ENCODE measurements at places on chromosomes 5 and 9.
A peak's percentile ranks its signal among the peaks of the same experiment; 100 is the strongest.

DNA sequence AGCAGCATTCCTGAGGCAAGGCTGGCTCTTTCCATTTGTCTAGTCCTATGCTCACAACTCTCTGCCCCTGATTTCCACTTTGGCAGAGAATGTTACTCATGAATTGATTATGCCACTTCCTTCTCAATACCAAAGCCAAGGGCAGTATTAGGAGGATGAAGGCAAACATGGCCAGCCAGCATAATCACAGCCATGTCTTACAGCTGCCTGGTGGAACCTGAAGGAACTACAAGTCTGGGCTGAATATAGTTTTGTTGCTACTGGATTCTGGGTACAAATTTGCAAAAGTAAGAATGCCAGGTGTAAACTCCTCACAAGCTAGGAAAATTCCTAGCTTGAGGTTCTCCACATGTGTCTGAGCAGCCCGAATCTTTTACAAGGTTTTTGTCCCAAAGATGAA is 4.2 kb downstream of the SIL1 start:
- DNase-seq = no peak

GRCh38 chr5:134432174-134432573 is 20.5 kb upstream of the CDKN2AIPNL start:
- DNase-seq = no peak

DNA sequence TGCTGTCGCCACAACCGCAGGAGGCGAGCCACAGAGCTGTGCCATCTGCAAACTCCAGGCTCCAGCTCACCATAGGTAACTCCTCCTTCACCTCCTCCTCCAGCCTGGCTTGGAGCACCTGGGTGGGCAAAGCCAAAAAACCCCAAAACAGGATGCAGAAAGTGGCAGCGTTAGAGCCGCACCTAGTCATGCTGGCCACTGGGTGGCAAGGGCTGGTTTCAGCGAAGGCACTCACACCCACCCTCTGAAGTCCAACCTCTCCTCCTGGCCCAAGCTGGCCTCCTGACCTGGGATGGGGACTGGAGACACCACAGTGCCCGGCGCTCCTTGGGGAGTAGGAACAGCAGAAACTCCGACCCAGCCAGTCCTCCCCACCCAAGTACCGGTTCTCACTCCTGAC is 28.7 kb upstream of the ZNF354B start:
- no peak for DNase-seq

DNA sequence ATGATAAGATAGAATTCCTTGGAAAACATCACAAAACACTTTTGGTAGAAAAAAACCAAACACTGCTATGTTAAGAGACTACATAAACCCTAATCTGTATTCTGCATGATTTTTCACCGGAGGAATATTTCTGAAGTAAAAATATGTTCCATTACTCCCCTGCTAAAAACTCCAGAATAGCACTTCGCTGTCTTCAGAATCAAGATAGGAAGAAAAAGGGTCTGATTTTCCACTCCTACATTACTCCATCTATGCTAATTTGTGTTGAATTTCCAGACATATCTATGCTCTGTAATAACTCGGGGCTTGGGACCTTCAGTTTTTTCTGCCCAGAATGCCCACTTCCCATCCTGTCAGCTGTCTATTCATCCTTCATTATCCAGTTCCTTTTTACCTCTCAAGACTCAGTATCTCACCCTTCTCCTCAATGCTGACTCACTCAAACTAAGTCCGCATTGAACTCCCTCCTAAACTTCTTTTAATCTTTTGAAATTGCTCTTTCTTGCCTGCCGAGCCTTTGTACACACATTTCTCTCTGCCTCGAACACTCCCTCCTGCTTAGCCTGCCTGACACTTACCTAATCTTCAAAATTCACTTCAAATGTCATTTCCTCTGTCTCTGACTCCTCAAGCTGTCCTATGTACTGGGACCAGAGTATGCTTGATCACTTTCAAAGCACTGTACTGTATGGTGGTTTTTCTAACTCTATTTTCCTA is 171.0 kb downstream of the ARRDC3 start:
- no peak for DNase-seq

GRCh38 chr5:133147411-133147810 is 95.6 kb downstream of the HSPA4 start:
- no peak for DNase-seq

DNA sequence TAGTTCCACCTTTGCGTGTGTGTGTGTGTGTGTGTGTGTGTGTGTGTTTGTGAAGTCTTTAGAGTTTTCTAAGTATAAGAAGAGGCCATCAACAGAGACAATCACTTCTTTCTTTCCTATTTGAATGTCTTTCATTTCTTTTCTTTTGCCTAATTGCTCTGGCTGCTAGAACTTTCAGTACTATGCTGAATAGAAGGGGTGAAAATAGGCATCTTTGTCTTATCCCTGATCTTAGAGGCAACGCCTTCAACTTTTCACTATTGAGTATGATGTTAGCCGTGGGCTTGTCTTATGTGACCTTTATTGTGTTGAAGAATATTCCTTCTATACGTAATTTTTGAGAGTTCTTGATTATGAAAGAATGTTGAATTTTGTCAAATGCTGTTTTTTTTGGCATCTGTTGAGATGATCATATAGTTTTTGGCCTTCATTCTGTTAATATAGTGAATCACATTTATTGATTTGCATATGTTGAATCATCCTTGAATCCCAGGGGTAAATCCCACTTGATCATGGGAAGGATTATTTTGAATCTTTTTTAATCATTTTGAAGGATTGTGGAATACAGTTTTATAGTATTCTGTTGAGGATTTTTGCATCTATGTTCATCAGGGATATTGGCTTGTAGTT is 134.8 kb upstream of the CD180 start:
- DNase-seq = no peak

GRCh38 chr5:59600153-59600552 is 293.4 kb downstream of the PDE4D start:
- DNase-seq = no peak

DNA sequence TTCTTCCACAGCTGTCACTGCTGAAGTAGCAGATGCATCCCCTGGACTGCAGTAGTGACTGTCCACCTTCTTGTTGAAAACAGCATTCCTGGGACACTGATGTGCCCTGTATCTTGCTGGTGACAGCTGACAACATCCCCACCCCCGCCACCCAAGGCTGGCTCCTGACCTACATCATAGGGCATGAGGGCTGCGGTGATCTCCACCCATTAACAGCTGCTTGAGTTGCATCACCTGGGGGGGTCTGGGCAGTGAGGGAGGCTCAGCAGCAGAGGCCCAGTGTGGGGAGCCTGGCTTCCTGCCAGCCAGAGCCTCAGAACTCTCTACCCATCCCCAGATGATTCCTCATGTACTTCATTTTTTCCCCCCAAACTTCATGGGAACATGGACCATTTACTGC is 4.1 kb downstream of the PRUNE2 start:
- no peak for DNase-seq

DNA sequence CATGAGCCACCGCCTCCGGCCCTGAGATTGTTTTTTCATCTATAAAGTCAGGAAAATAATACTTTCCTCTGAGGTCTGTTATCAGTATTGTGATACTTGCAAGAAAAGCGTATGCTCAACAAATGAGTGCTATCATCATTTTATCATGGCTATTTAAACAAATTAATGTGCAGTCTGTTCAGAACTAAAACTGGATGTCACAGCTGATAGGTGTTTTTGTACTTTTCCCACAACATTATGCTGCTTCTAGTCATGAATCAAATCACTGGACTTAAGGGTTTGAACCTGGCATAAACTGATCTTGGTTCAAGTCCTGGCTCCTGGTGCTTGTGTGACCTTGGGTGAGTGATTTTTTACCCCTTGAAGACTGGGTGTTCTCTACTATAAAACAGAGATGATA is 21.4 kb upstream of the PHF19 start:
- DNase-seq = no peak

DNA sequence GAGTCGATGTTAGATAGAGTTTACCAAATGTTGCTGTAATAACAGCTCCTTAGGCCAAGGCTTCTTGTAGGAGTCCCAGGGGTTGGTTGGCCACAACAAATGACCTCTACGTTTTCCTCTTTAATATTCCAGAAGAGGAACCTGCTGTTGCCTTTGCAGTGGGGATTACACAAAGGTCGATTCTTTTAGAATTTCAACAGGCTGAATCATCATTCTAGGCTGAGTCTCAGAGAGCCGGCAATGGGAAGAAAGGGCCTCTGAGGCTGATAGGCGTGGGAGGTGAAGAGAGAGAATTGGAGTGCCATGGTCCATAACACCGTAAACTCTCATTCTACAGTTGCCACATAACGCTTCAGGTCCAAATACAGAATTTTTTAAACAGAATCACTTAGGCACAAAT is 405.9 kb upstream of the DAP start:
- no peak for DNase-seq

GRCh38 chr9:12853051-12853450 is 78.2 kb downstream of the LURAP1L start:
- DNase-seq = no peak

GRCh38 chr9:131299346-131299960 is 9.9 kb downstream of the PLPP7 start:
- DNase-seq = no peak

- DNase-seq = no peak
Measured at GRCh38 chr9:16752601-16753000, 117.9 kb downstream of the BNC2 start.

DNA sequence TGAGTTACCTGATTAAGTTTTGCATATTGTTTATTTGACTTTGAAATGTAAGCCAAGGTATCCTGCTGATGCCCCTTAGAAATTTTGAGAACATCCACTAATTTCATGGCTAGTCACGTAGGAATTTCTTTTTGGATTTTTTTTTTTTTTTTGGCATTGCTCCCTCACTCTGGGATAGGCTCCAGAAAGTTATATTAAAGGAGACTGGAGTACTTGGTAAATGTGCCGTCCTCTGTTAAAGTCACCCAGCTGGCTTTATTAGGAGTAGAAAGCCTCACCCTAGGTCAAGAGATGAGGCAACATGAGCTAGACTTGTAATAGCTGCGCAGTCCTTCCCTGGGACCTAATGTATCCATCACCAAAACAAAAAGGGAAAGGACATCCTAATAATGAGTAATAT is 3.1 kb downstream of the KCTD16 start:
- DNase-seq = no peak

GRCh38 chr5:88954511-88954910 is 71.5 kb upstream of the MEF2C start:
- no peak for DNase-seq

GRCh38 chr9:131448818-131449217 is 53.9 kb upstream of the POMT1 start:
- DNase-seq = no peak

DNA sequence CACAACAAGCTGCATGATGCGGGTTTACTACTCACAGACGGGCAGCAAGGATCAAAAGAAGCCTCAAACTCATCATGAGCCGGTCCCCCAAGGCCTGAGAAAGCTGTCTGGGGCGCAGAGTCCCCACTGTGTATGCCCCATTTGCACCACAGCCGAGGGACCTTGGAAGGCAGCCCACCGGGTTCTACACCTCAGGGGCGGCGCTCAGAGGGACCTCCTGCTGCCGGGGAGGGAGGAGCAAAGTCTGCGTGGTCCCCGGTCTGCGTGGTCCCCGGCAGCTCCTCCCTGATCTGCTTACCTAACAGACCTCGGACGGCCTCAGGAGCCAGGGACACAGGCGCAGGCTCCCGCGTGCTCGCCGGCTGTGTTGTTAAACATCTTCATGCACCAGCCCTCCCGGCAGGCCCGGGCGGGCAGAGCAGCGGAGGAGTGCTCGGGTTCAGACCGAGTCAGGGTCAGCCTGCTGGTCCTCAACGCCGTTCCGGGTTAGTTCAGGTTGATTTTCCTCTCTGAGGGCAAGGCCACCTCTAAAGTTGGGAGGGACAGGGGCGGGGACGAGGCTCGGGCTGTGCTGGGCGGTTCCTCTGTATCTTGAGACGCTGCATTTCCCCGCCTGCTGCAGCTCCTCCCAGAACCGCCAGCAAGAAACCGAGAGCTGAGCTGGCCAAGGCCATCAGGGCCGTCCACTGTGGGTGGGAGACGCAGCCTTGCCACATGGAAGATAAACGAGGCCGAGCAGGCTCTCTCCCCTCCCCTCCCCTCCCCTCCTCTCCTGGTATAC is 74.6 kb downstream of the MRPL36 start:
- no peak for DNase-seq

- no peak for DNase-seq
Measured at GRCh38 chr9:133538851-133539833, 4.6 kb downstream of the ADAMTSL2 start.

DNA sequence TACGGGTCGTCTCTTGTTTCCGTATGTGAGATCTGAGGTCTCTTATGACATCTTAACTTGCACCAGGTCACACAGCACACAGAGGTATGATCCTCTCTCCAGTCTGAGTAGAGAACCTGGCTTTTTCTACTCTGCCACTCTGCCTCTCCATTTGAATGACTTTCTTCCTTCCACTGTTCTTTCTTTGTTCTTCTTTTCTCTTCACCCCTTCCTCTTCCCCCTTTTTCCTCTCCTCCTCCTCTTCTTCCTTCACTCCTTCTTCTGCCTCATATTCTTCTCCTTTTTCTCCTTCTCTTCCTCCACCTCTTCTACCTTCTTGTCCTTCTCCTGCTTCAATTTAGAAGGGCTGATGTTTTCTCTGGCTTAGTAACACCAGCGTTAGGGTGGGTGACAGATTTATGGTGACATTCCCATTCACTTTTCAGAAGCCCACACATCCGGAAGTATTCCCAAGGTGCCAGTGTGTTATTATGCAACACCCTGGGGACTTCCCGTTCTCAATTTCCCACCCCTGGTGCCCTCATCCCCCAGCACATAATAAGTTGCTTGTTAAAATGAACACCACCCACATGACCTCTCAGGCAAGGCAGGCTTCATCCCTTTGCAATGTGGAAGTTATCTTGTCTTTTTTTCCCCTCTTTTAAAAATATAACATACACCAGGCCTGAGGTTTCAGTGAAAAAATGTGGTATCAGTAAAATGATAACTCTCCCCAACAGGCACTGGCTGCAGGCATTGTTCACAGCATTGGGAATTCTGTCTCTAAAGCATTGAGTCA is 122.0 kb downstream of the PAPPA start:
- DNase-seq = no peak

GRCh38 chr5:108548684-108549596 is 167.0 kb upstream of the FBXL17 start:
- DNase-seq = no peak

GRCh38 chr9:127555840-127556820 is 55.9 kb upstream of the STXBP1 start:
- peak; percentile 30 for DNase-seq

GRCh38 chr9:99114846-99115500 is 10.1 kb downstream of the TGFBR1 start:
- no peak for DNase-seq

DNA sequence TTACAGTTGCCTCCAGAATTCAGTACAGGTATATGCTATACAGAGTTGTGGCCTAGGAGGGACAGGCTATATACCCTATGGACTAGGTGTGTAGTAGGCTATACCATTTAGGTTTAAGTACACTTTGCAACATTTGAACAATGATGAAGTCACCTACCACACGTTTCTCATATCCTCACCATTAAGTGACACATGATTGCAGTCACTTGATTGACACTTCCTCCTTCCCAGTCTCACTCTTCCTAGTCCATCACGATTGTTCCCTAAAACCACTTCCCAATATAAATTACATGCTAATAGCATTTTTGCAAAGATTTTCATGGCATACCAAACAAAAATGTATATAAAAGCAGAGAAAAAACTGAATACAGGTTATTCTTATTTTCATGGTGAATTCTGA is 312.2 kb downstream of the EPB41L4A start:
- no peak for DNase-seq

GRCh38 chr5:2352101-2352861 is 399.2 kb downstream of the IRX2 start:
- DNase-seq = no peak

- DNase-seq = no peak
Measured at GRCh38 chr5:60611099-60611740, 88.7 kb downstream of the DEPDC1B start.
